NAMALWA (cell line): ENCODE measurements at places on chromosomes 2 and 18.

DNA sequence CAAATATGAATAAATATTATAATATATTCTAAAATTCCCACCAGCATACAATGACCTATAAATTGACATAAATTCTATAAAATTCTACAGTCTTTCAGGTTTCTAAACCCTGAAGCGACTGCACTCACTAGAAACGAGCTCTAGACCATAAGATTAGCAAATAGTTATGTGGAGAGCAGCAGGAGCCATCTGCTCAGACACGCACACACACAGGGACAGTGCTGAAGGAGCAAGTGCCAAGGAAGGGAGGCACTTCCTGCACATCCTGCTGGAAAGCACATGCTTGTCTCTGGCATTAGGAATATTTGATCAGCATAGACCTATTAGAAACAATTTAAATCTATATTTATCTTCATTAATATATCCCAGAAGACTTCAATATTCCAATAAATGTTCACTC is 713.9 kb upstream of the CDH2 start:
- no peak for DNase-seq

DNA sequence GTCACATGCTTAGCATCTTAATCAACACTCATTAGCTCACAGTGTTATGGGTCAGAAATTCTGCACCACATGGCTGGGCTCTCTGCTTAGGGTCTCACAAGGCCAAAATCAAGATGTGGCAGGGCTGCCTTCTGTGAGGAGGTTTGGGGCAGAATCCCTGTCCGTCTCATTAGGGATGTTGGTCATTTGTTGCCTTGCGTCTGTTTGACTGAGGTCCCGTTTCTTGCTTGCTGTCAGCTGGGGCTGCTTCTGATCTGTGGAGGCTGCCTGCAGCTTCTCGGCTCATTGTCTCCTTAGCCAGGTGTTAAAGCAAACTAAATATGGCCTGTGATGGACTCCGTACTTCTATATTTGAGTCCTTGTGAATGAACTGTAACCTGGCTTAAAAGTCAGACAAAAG is 146.5 kb downstream of the NDUFA10 start:
- no peak for DNase-seq

DNA sequence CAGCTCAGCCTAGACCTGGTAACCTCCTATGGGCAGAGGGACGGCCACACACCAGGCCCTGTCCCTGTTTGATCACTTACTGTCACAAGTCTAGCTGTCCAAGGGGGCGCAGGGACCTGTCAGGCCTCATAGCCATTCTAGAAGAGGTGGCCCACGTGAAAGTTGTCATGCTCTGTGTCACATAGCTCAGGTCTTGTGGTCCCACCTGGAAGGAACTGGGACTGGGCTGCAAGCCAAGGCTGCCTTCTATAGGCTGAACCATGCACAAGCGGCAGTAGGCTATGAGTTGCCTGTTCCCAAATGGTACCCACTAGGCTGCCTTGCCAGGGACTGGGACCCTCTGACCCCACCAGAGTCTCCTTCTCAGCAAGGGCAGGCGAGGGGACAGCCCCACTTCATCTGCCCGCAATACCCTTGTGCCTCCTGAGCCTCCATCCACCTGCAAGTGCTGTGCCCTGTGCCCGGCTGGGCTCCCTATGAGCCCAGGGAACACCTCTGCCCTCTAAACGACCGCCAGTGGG is 177.5 kb downstream of the ANAPC1 start:
- peak; percentile 77 for DNase-seq

- DNase-seq = no peak
These were observed 398.0 kb downstream of the TXNL1 start for GRCh38 chr18:56240405-56240804.

DNA sequence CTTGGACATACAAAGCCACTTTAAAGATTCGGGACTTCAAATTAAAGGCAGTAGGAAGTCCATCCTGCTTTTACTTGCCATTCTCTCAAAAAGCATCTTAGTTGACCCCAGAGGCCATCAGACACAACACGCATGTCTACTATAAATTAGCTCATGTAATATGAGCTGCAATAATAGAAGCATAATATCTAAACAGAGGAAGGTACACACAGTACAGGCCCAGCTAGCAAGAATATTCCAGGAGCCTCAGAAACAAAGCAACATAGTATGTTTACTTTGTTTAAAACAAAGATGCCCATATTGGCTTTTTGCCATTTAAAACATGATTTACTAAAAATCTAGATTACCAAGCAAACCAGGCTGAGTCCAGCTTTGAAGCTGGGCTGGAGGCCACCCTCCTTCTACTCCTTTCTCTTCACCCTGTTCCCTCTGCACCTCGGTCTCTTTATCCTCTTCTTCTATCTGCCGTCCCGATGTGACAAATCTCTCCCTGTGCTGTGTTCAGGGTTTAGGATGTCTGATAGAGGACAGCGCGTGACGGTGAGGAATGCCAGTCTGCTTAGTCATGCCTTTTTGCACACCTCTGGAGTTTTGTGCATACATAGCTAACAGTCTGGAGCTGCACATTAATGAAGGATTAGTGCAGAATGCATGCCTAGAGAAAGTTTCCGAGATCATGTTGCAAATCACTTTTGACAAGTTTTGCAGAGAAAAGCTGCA is 28.2 kb downstream of the DTNA start:
- DNase-seq = no peak

GRCh38 chr18:27662537-27662936 is 477.4 kb upstream of the CHST9 start:
- no peak for DNase-seq

- DNase-seq = peak; percentile 84
These were observed 1.1 kb upstream of the DUSP2 start for GRCh38 chr2:96146153-96146880.

GRCh38 chr18:59202258-59202820 is 17.6 kb upstream of the GRP start:
- no peak for DNase-seq

DNA sequence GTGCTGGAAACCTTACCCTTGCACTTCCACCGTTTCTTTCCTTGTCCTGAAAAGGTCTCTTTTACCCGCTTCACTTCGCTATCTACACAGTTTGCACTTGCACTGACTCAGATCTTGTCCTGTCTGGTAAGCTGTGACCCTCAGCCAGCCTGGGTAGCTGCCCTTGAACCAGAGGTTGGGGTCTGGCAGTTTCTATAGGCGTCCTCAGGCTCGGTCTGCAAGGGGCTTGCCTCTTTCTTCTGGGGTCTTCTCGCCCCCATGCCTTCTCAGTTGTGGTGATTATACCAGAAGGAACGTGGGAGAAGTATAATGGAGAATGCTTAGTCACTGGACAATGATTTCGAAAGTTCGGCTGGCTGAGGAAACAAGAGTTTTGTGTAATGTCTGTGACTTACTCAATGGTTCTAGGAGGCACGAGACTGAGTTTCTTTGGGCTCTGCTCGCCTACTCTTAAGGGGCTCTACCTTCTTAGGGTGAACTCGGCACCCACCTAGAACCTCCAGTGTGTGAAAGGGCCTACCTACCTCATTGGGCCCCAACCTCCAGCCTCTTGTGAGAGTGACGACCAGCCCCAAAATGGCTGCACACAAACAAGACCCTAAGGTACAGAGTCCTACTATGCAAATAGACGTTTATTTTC is 6.9 kb upstream of the STAT1 start:
- no peak for DNase-seq

DNA sequence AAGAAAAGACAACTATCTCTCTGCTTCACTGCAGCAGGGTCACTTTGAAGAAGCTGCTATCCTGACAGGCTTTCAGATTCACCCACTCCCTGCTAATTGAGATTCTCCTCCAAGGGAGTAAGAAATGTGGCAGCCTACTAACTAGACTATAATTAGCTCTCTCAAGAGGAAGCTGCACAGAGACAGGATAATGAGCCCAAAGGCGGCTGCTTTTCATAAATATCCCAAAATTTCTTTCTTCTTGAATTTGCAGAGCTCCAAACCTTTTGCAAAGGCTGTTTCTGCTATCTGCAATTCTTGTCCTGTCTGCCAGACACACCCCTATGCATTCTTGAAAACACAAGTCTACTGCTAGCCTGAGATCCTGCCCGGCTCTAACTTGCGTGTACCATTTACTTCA is 54.0 kb upstream of the RNU4ATAC start:
- no peak for DNase-seq

DNA sequence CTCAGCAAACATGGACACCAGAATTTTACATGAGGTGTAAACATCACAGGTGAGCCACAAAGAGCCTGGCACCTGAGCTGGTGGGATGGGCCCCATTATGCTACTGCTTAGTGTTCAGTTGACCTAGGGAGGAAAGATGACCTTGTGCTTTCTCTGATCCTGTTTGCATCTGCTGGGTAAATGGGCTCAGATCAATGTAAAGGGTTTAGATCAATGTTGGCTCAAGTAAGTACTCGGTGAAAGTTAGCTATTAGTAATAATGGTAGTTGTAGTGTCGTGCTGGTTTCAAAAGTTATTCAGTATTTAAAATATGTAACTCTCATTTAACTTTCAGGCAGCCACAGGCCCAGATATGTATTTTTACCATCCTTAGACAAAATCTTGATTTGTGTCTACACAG is 19.8 kb downstream of the ABHD3 start:
- DNase-seq = no peak

DNA sequence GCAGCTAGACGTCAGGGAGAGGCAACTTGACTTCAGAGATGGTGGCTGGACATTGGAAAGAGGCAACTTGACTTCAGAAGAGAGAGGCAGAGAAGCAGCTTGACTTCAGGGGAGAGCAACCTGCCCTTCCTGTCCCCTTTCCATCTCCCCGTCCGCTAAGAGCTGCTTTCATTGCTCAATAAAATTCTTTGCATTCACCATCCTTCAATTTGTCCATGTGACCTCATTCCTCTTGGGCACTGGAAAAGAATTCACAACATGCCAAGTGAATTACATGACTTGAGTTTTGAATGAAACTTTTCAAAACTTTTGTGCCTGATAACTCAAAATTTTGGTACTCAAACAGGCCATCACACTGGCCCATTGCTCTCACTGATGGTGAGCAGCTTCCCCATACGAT is 158.9 kb downstream of the DPP4 start:
- no peak for DNase-seq

GRCh38 chr18:56505971-56506370 is 132.4 kb downstream of the TXNL1 start:
- DNase-seq = no peak

DNA sequence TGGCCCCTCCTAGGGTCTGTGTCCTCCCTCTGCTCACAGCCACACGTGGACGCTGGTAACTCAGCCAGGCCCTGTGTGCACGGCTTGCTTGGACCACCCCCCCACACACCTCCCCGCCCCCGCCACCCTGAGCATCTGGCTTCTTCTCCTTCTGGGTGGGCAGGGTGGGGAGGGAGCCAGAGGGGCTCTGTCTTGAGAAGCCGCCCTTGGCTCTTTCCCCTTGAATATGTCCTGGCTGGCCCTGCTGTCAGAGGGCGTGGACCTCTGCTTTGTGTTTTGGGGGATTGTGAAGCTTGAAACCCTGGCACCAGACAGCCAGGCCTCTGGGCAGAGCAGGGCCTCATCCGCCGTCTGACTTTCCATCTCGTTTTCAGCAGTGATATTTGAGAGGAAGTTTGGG is 72.1 kb downstream of the GLI2 start:
- DNase-seq = no peak

- DNase-seq = no peak
These were observed 69.2 kb downstream of the MARCHF4 start for GRCh38 chr2:216302981-216303676.

GRCh38 chr2:95314964-95315611 is 17.9 kb downstream of the KCNIP3 start:
- DNase-seq = peak; percentile 14

DNA sequence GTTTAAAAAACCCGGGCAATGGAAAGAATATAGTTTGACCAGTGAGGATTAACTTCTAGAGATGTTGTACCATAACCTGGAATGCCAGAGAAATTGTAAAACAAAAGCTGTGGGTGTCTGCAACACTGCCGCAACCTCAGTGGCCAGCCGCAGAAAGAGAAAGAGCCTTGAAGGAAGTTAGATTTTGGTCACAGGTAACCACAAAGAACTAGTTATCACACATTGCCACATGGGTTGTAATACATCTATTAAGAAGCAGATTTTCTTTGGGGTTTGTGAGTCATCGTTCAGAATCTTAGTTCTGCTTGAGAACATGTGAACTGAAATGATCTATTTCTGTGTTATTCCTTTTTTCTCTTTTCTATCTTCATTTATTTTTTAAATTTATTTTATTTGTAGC is 222.9 kb upstream of the AGAP1 start:
- DNase-seq = no peak
